ENCODE measurements at places on chromosomes 2 and 18.

GRCh38 chr2:48016225-48017019 lies 110.1 kb upstream of the FBXO11 start:
- no peak for DNase-seq

DNA sequence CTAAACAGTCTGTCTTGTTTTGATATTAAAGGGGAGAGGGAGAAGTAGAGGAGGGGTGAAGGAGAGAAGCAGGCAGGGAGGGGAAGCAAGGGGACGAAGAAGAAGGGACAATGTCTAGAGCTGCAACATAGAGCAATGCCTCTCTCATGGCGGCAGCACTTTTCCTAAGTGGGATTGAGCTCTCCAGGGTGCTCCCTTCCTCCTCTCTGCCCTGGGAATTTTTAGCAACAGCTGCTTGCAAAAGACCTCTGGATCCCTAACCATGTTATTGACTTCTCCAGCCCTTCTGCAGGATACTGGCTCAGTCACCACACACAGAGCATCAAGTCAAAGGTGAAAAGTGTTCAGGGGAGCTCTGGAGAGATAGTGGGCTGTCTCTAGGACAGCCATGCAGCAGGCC lies 734.9 kb downstream of the EPHA4 start:
- DNase-seq = no peak

- no peak for DNase-seq
Observed at GRCh38 chr2:184357033-184357432, 241.3 kb upstream of the ZNF804A start.

GRCh38 chr2:112582314-112582746 lies 2.1 kb upstream of the CHCHD5 start:
- DNase-seq = peak; percentile 39

DNA sequence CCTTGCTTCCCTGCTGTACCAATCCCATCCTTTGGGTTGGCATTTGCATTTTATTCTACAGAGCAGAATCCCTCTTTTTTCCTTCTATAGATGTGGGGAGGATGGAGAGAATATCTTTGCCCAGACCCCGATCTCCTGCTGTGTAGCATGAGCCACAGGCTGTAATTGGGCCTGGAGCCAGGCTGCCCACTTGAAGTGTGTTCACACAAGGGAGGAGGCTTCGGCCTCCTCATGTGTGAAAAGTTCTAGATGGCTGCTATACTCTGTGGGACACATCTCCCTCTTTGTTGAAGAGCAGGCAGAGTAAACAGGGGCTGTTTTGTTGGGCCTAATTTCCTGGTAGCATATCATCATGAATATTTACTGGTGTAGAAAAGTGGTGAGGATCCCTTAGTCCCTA lies 126.3 kb downstream of the XRCC5 start:
- DNase-seq = no peak

DNA sequence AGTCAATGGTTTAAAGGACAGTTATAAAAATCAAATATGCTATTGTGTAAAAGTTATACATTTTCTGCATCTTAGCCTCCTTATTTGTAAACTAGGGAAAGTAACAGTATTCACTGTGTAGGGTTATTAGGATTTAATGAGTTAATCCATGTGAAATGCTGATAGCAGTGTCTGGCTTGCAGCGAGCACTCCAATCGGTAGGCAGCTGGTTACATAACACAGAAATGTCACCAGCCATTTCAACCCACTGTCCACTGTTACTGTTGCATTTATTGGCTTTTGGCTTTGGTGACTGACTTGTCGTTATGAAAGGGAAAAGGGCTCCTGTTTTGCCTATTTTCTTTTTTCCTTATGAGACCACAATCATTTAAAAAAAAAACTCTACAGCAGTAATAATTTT lies 38.9 kb downstream of the ID2 start:
- DNase-seq = no peak

DNA sequence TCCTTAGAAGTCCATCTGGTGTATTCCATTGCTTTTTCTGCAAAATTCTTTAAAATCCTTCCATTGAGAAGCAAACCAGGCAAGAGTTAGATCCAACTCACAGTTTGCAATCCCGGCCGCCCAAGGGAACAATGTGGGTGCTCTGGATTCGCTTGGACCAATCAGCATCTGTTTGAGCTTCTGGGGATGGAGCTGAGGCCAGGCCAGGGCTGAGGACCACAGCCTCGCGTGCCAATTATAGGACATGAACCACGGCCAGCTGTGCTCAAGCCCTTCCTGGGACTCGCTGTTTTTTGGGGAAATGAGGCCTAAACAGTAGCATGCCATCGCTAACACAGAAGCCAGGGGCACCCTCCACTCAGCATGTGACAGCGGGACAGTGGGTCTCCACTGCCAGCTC lies 270.8 kb downstream of the HDAC4 start:
- DNase-seq = no peak

GRCh38 chr2:44922776-44923175 lies 18.7 kb upstream of the SIX3 start:
- no peak for DNase-seq

- DNase-seq = no peak
Observed at GRCh38 chr2:176636401-176636800, 367.2 kb downstream of the MTX2 start.

DNA sequence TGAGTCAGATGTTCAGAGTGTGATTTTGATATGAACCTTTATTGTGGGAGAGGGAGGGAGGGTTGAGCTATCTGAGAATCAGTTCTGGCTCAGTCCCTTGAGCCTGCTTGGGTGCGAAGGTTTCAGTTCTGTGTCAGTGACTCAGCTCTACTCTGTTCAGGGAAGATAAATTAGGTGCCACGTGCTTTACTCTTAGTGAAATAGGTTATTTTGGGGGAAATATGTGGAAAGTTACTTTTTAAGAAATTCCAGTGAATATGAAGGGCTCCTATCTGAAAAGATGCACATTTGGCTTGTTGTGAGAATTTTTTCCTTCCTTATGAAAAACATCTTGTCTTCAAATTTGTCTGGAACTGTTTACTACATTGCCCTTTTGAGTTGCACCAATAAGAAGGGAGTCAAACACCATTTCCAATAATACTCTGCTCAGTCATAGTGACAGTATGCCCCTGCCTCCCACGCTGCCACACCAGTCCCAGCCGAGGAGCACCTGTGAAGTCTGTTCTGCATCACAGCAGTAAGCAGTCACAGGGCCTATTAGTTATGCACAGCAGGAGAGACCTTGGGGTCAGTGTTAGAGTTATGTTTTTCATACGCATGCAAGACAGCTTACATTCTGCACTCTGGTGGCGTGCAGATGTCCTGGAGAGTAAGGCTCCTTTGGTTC lies 32.8 kb upstream of the DNAH7 start:
- DNase-seq = peak; percentile 21

- DNase-seq = no peak
Observed at GRCh38 chr2:14633061-14633460, 544 bp downstream of the LRATD1 start.

GRCh38 chr2:35082072-35082471 lies 1273.5 kb upstream of the CRIM1 start:
- DNase-seq = no peak

DNA sequence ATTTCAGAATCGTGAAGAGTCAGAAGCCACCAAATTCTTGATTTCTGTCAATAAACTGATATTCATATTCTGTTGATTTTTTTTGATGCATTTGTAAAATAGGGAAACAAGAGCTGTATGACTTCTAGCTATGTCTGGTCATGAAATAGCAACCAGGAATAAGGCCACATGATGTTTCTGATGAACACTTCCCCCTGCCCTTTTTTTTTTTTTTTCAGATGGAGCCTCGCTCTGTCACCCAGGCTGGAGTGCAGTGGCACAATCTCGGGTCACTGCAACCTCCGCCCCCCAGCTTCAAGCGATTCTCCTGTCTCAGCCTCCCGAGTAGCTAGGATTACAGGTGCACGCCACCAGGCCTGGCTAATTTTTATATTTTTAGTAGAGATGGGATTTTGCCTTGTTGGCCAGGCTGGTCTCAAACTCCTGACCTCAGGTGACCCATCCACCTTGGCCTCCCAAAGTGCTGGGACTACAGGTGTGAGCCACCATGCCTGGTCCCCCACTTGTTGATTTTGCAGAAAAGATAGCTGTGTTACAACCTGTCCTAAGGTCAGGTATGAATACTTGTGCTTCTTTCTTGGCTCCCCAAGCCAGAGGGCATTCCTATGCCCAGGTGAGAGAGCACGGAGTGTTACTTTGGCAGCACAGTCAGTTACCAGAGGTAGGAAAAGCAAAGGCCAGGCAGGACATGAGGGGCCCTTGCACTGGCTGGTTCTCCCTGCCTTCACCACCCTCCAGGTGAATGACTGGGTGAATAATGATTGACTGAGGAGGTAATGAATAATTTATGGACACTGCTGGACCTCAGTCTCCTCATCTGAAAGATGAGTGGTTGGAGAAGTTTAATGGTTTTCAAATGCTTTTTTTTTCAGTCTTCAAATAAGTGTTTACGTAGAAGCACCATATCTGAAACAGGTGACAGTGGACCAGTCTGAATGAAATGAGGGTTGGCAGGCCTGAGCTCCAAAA lies 39.6 kb downstream of the PAX8 start:
- DNase-seq = no peak

- DNase-seq = no peak
Observed at GRCh38 chr2:147980940-147981528, 39.5 kb downstream of the ORC4 start.

GRCh38 chr2:16105669-16106281 lies 165.4 kb downstream of the MYCN start:
- no peak for DNase-seq

DNA sequence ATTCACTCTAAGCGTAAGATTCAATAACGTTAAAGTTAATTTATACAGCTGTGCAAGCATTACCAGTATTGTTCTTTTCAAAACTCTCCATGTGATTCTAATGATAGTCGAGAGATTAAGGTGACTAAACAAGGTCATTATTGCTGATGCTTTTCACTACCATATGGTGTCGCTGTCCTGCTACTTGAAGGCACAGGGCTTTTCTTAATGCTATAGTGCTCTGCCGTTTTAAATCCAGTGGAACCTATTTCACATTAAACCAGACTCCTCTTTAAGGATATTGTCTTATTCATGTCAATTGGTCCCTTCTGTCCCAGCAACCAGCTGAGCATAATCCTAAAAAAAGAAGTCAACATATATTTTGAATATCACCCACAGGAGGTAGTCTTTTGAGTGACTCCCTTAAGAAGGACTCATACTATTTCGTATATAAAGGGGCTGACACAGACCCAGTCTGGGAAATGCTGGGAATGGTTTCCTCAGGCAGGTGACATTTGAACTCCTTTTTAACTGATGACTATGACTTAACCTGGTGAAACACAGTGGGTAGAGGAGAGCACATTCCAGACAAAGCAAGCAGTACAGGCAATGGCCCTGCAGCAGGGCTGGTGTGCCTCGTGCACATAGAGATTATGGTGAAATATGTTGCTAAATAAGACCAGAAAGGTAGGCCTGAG lies 53.9 kb upstream of the CYTIP start:
- DNase-seq = no peak

GRCh38 chr18:8800445-8800844 lies 95.1 kb downstream of the MTCL1 start:
- no peak for DNase-seq

GRCh38 chr18:74508821-74509225 lies 12.7 kb downstream of the CNDP2 start:
- DNase-seq = no peak

- no peak for DNase-seq
Observed at GRCh38 chr2:20583425-20583881, 67.4 kb downstream of the HS1BP3 start.

DNA sequence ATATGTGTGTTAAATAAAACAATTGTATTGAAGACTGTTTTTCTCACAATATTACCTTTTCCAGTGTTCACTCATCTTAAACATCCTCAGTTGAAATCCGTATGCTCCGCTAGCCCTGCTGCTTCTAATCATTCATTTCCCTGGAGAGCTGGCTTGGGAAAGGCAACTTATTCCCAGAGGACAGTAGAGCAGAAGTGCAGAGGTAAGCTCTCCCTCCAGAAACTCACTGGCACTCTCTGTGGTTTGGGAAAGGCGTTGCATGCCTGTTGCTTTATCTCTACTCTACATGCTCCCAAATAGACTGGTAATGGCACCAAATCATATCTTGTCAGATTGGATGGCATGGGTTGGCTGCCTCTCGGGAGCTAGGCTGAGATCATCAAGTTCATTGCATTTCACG lies 117.1 kb upstream of the BOD1L2 start:
- no peak for DNase-seq

- no peak for DNase-seq
Observed at GRCh38 chr2:183404392-183404791, 280.1 kb downstream of the NUP35 start.

DNA sequence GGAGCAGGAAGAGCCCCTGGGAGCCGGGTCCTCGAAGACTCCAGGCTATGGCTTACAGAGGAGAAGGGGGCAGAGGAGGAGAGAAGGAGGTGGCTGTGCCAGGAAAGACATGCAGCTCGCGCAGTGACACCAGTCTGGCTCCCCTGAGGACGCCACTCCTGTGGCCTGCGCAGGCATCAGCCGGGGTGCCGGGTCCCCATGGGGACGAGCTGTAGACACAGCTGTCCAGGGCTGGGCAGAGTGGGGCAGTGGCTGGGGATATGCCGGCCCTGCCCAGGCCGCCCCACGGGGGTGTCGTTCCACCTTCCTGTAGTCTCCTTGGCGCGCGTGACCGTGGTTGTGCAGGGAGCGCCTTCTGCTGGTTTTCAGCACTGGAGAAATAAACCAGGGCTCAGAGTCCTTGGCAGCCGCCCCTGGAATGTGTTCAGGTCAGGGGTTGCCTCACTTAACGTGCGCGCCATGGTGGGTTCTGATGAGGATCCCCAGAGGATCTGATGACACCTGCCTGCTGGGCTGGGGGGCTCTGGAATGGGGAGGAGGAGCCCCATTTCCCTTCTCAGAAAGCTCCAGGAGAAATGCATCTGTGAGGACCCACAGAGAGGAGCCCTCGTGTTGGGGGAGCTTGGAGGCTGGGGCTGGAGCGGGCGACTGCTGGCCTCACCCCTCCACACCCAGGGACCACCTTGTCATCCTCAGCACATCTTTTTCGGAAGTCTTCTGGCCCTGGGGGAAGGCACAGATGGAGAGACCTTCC lies 26.7 kb downstream of the RAMP1 start:
- DNase-seq = no peak

DNA sequence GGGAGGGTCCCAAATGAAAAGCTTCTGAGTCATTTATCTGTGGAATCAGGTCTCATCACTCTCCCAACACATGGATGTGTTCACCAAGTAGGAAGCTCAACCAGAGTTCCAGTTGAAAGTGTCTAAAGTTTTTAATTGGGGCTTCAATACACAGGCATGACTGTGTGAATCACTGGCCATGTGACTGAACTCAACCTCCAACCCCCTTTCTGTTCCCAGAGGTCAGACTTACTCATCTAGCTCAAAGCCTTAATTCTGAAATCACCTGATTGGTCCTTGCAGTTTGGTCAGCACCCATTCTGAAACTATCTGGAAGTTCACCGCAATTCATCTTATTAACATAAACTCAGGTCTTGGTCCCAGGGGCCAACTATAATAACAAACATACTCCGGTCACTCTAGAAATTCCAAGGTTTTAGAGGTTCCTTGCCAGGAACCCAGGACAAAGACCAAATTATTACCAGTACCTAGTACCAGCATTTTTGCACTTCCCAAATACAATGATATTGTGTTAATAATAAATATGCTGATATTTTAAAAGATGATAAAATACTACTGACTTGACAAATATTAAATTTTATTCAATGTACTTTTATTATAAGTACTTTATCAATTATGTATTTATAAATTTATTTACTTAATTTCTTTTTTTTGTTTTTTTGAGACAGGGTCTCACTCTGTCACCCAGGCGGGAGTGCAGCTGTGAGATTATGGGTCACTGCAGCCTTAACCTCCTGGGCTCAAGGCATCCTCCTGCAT lies 10.7 kb upstream of the RBM45 start:
- DNase-seq = no peak

Measured in activated CD4-positive, alpha-beta T cell treated with anti-CD3 and anti-CD28 coated beads for 4 hours (primary cell).